ENCODE measurements at places on chromosomes 1 and 21.

- no peak for DNase-seq
These were observed 21.9 kb downstream of the GPR52 start for GRCh38 chr1:174469687-174470086.

GRCh38 chr1:222095606-222096475 is 354.0 kb upstream of the DUSP10 start:
- DNase-seq, result no peak

GRCh38 chr1:229253151-229253974 is 17.5 kb upstream of the RAB4A start:
- DNase-seq, result no peak

GRCh38 chr1:58870298-58870676 is 86.4 kb upstream of the JUN start:
- no peak for DNase-seq

- no peak for DNase-seq
These were observed 46.2 kb upstream of the PALMD start for GRCh38 chr1:99599678-99600175.

GRCh38 chr1:43065616-43066399 is 106.3 kb downstream of the EBNA1BP2 start:
- DNase-seq, result no peak

Data from caudate nucleus (tissue), 63 donors.